ENCODE measurements at places on chromosomes 12 and 14.

- no peaks in the 10 kb centered on the region for H3K27me3 ChIP-seq
- H3K27ac ChIP-seq: peak overlapping the region; percentile 89
- H3K4me3 ChIP-seq: no peak overlapping the region
- peaks cover 42% of the 10 kb centered on the region for H3K4me1 ChIP-seq
- peak; percentile 69 for DNase-seq
Observed at GRCh38 chr14:35159742-35160409, 37.5 kb downstream of the PRORP start.

- H3K27ac ChIP-seq: no peak overlapping the region
- peaks cover 12% of the 10 kb centered on the region for H3K36me3 ChIP-seq
- H3K4me3 ChIP-seq: no peak overlapping the region
- H3K27me3 ChIP-seq: no peaks in the 10 kb centered on the region
- H3K4me1 ChIP-seq: no peaks in the 10 kb centered on the region
- no peak for DNase-seq
Observed at GRCh38 chr12:132646850-132647249, 28.3 kb downstream of the P2RX2 start.

GRCh38 chr14:80762641-80763228 lies 178.8 kb downstream of the CEP128 start:
- H3K4me3 ChIP-seq: no peak overlapping the region
- no peaks in the 10 kb centered on the region for H3K36me3 ChIP-seq
- peaks cover 10% of the 10 kb centered on the region for H3K4me1 ChIP-seq
- H3K27me3 ChIP-seq: no peaks in the 10 kb centered on the region
- no peak for DNase-seq

DNA sequence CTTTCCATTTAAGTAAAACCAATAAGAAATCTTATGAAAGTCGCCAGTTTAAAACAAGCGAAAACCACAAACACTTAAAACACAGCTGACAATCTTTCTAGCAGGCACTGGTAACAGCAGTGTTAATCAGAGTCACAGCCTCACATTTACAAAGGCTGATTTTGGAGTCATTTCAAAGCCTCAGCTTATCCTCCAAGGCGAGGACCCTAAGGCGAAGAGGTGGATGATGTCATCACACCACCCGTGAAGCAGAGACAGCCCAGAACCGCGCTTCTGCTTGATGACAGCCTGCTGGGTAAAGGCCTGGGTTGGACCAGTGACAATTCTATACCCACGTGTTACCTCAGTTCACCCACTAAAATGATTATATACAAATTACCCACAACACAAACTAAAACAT lies 10.1 kb downstream of the GOLGA3 start:
- no peak overlapping the region for H3K27ac ChIP-seq
- H3K27me3 ChIP-seq: no peaks in the 10 kb centered on the region
- no peaks in the 10 kb centered on the region for H3K4me1 ChIP-seq

- no peak for DNase-seq
- no peaks in the 10 kb centered on the region for H3K27me3 ChIP-seq
- H3K36me3 ChIP-seq: no peaks in the 10 kb centered on the region
- no peak overlapping the region for H3K4me3 ChIP-seq
Observed at GRCh38 chr12:24803430-24804245, 145.3 kb downstream of the BCAT1 start.

DNA sequence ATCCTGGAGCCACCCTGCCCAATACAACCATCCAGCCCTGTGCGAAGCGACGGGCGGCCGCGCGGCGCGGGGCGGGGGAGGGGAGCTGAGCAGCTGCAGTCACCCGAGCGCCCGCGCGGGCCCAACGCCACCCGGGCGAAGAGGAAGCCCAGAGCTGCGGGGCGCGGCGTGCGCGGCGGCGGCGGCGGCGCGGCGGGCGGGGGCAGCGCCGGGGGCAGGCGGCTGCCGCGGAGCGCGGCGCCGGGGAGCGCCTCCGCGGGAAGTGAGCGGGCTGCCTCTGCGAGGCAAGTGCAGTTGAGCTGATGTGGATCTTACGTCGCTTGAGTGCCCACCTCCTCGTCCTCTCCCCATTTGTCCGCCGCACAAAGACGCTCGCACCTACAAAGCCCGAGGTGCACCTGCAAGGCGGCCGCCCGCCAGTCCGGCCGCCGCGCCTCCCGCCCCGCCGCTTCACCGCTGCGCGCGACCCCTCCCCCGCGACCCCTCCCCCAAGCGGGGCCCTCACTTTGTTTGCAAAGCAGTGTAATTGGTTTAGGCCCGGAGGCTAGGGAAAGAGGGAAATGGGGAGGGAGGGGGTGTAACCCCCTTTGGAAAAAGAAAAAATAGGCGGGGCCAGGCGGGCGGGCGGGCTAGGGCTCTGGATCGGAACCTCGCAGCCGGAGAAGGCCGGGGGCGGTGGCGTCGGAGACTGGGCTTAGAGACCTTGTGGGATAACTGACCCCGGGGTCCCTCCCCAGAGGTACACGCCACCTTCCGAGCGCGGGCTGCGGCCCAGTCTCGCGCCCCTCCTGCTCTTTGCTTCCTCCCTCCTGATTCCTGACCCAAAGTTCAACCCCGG lies at the start of the genes FOXA1 and TTC6:
Gene FOXA1, minus strand, starts transcription at position 279 of the 838 bp plus-strand sequence. Its CDS starts 277 bp downstream, at position 2.
Gene TTC6, plus strand, starts transcription at position 659 of the 838 bp plus-strand sequence. CDS start 26,436 bp downstream, outside the sequence.
- H3K36me3 ChIP-seq: no peaks in the 10 kb centered on the region
- peaks cover 12% of the 10 kb centered on the region for H3K4me1 ChIP-seq
- peaks cover 73% of the 10 kb centered on the region for H3K27me3 ChIP-seq
- no peak for DNase-seq

- no peak for DNase-seq
- H3K4me3 ChIP-seq: no peak overlapping the region
- H3K36me3 ChIP-seq: no peaks in the 10 kb centered on the region
- H3K27me3 ChIP-seq: peaks cover 5% of the 10 kb centered on the region
- no peaks in the 10 kb centered on the region for H3K4me1 ChIP-seq
Observed at GRCh38 chr14:55957950-55958349, 160.3 kb upstream of the PELI2 start.

DNA sequence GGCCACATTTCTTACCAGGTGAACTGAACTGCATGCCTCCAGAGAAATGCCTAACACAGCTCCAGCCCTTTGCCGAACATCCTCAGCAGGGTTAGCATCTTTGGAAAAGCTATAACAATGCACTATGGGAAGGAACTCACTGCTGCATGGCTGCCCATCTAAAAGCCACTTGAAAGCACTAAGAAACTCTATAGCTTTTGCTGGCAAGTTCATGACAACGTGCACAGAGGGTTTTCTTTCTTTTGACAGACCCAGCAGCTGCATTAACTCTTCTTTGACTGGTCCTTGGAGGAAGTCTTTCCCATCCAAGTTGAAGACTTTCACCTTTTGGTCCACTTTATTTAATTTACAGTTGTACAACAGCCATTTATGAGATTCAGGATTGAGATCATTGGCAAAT lies 5.3 kb downstream of the TRMT5 start:
- H3K27ac ChIP-seq: no peak overlapping the region
- no peaks in the 10 kb centered on the region for H3K27me3 ChIP-seq
- no peak overlapping the region for H3K4me3 ChIP-seq
- peaks cover 18% of the 10 kb centered on the region for H3K36me3 ChIP-seq

DNA sequence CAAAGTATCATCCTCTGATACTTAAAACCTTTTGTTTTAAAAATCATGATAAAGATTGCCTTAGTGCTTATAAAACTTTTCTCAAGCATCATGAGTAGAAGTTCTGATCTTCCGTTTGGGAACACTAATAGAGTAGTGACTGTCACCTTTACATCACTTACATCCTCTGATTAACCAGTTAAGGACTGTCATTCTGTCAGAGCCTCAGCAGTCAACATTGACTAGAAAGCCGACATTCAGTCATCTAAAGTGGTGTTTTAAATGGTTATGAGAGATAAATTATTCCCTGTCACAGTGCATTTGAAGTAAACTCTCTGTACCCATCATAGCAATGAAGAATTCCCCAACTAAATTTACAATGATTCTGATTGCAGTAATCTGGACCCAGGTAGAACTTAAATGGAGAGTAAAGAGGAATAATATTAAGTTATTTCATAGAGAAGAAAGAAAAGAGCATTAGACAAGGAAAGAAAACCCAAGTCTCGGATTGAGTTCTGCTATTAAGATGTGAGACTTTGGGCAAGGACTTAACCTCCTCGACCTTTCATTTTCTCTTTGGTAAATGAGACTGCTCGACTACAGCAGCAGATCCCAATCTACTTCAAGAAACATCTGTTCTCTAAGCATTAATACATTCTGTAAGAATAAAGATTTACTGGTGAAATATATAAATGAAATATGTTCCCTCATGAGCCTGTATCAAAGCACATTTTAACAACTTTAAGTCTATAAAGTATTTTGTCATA lies 563.9 kb upstream of the LMO3 start:
- no peaks in the 10 kb centered on the region for H3K36me3 ChIP-seq
- no peak overlapping the region for H3K27ac ChIP-seq
- H3K27me3 ChIP-seq: no peaks in the 10 kb centered on the region
- H3K4me3 ChIP-seq: no peak overlapping the region
- no peaks in the 10 kb centered on the region for H3K4me1 ChIP-seq
- DNase-seq: no peak

DNA sequence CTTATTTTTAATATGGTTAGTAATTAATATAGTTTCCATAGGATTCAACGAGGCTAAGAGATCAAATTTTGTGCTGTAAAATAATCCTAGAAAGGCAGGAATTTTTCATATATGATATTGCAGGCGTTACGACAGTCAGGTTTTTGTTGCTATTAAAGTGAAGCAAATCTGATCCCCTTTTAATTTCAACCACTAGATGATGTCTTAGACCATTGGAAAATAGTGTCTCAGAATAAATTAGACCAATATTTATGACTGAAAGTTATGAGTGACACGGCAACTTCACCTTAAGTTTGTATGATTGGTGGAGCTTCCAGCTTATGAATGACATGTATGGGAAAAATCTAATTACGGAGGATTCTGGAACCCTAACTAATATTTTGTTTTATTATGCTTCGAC lies 2.5 kb downstream of the TPH2 start:
- DNase-seq: no peak
- no peaks in the 10 kb centered on the region for H3K4me1 ChIP-seq
- no peaks in the 10 kb centered on the region for H3K27me3 ChIP-seq
- H3K36me3 ChIP-seq: no peaks in the 10 kb centered on the region

- no peaks in the 10 kb centered on the region for H3K27me3 ChIP-seq
- DNase-seq: no peak
- no peaks in the 10 kb centered on the region for H3K36me3 ChIP-seq
- no peaks in the 10 kb centered on the region for H3K4me1 ChIP-seq
- H3K27ac ChIP-seq: no peak overlapping the region
Observed at GRCh38 chr14:60710494-60710893, 13.7 kb downstream of the SIX4 start.

DNA sequence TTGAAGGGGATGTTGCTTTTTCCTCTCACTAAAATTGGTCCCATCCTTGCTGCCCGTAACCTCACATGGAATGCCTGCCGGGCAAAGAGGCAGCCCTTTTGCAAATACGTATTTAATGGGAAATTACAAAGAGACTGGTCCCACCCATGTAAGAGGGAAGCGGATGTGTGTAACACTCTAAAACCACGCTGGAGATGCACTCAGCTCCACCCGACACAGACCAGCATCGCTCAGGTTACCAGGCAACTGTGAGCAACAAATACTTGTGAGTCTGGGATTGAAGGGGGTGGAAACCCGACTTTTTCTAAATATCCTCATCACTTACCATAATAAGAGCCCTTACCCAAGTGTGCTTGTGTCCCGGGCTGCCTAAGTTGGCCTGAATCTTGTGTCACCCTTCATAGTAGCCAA lies 47.7 kb downstream of the ELK3 start:
- H3K27me3 ChIP-seq: no peaks in the 10 kb centered on the region
- no peak for DNase-seq
- no peak overlapping the region for H3K4me3 ChIP-seq

DNA sequence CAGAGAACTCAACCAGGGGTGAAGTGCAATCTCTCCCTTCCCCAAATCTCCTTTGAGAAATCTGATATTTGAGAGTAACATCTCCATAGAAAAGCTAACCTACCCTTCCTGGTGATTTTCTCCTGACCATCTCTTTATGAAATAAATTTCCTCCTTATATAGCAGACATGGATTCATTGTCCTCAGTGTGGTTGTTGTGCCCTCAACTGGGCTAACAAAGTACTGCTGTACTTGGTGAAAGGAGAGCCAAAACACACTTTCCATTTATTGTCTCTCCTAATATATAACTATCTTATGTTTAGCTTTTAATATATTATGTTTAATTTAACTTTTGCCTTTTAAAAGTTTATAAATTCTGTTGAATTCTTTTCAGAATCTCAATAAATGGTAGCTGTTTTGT lies 65.1 kb upstream of the SLCO1B1 start:
- no peaks in the 10 kb centered on the region for H3K36me3 ChIP-seq
- no peaks in the 10 kb centered on the region for H3K27me3 ChIP-seq
- H3K4me1 ChIP-seq: no peaks in the 10 kb centered on the region
- no peak overlapping the region for H3K27ac ChIP-seq

- DNase-seq: no peak
- H3K4me1 ChIP-seq: peaks cover 10% of the 10 kb centered on the region
- H3K36me3 ChIP-seq: no peaks in the 10 kb centered on the region
Observed at GRCh38 chr14:22221508-22221907, 367.5 kb downstream of the DAD1 start.

DNA sequence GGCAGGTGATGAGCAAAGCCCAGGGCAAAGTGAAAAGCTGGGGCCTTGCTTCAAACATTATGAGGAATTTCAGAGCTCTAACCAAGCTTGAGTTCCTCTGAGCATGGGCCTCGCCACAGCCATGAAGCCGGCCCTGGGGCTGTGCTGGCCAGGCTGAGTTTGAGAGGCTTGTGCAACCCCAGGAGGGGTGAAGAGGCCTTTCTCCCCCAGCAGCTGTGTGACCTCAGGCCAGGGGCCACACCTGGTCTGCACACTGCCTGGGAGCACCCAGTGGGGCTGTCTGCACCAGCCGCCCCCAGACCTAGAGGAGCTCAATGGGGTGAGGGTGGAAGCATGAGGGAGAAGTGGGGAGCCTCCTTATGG lies 204.9 kb upstream of the C14orf180 start:
- no peak overlapping the region for H3K27ac ChIP-seq
- no peaks in the 10 kb centered on the region for H3K36me3 ChIP-seq
- DNase-seq: no peak
- no peaks in the 10 kb centered on the region for H3K4me1 ChIP-seq
- H3K4me3 ChIP-seq: no peak overlapping the region
- no peaks in the 10 kb centered on the region for H3K27me3 ChIP-seq

DNA sequence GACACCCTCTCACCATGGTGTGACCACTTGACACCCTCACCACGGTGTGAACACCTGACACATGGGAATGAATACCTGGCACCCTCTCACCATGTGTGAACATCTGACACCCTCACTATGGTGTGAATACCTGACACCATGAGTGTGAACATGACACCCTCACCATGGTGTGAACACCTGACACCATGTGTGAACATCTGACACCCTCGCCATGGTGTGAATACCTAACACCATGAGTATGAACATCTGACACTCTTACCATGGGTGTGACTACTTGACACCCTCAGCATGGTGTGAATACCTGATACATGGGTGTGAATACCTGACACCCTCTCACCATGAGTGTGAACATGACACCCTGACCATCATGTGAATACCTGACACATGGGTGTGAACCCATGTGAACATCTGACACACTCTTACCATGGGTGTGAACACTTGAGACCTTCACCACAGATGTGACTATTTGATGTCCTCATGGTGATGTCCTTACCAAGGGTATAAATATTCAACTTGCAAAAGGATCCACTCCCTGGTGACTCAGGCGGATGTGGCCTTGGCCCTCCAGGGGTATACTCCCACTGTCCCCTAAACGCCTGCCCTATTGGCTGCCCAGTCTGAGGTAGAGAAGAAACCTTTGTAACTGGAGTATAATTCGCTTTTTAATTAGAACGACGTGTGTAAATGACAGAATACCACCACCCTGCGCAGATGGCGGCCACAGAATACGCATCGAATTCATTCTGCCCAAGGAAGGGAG lies 29.1 kb downstream of the RFLNA start:
- DNase-seq: no peak
- peaks cover 4% of the 10 kb centered on the region for H3K27me3 ChIP-seq
- no peak overlapping the region for H3K27ac ChIP-seq
- H3K4me3 ChIP-seq: no peak overlapping the region

Data from keratinocyte (primary cell).